ENCODE measurements at places on chromosomes 7 and 10. TPM values are rescaled to one million over a fixed set of nuclear protein-coding genes. Genes with fewer than 3 reads are reported as not detected.

DNA sequence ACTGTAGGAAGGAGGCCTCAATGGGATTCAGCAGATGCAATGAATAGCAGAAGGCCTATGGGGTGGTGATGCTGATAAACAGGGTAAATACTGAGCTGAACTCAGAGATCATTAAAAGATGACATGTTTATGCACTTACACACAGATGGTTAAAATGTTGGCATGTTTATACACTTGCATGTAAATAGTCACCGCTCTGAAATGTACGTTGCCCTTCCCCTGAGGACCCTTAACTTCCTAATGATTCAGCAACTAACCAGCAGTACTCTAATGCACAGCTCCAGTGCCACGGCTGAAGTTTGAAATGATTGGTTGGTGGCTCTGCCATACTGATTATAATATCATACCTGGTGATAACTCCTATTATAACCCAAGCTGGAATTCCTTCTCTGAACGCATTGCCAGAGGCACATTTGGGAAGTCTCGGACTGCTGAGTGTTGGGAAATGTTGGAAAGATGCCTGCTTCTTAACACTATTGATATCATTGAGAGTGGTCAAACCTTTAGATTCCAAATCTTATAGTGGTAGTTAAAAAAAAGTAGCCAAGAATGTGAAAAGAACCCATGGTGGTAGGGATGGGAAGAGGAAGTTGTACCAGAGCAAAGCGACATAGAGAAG lies 3.7 kb upstream of the CAV1 start:
- DNase-seq = no peak

Gene DLX5
- polyA plus RNA-seq = not detected

GRCh38 chr10:132972986-132973902 lies 30.9 kb upstream of the CFAP46 start:
- no peak for DNase-seq

Gene CHRM2
- 0.07 TPM for polyA plus RNA-seq

GRCh38 chr10:80104066-80104926 lies 25.8 kb downstream of the TMEM254 start:
- DNase-seq = peak; percentile 93

Gene MPP7
- polyA plus RNA-seq = 2.8 TPM

Gene PIP
- not detected for polyA plus RNA-seq

Gene OPN4
- polyA plus RNA-seq = 1.1 TPM

DNA sequence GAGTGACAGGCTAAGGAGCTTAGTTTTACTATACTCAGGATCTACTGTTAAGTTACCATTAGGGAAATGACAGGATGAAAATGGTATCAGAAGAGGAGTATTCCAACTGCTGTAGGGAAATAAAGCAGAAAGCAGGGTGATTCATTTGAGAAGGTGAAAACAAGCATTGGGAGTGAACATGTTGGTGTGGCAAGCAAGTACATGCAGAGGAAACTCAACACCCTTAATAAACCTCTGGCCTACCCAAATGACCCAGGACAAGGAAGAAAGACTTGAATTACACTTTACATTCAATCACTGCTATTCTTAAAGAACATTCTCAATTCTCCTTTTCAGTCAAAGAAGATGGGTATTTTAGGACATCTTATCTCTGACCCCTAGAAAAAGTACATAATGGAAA lies 28.7 kb downstream of the ERLIN1 start:
- no peak for DNase-seq

GRCh38 chr10:15180736-15181135 lies 12.2 kb upstream of the NMT2 start:
- DNase-seq = no peak

Gene ETV1
- 15.0 TPM for polyA plus RNA-seq

GRCh38 chr10:82149674-82150073 lies 274.7 kb downstream of the NRG3 start:
- DNase-seq = no peak

DNA sequence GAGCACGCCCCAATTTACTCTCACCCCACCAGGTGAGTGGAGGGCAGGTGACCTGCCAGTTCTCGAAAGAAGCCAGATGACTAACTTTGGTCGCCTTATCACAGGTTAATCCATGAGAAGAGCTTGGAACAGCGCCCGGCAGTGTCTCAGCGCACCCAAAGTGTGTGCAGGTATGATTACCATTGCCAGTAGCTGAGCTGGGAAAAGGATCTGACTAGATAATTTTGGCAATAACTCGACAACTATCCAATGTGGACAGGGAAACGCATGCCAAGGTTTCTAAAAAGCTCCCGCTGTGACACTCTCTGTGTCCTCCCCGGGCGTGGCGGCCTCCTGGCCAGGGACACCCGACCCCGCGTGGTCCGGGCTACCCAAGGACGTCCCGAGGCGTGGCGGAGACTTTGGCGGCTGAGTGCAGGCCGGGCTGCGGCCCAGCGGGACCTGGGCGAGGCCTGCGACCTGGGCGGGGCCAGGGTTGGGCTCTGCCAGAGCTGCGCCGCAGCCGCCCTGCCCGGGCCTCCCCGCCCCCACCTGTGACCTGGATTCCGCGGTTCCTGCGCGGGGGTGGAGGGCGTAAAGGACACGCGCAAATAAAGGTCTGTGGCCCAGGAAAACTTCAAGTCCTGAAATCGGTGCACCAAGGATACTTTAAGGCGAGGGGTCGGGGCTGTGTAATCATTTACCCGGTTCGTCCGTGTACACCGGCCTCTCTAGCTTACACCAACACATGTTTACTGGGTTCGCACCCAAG lies 13.7 kb upstream of the WAPL start:
- DNase-seq = peak; percentile 27

- DNase-seq = no peak
Observed at GRCh38 chr7:815284-816216, 16.7 kb upstream of the SUN1 start.

GRCh38 chr10:86974484-86974883 lies 6.2 kb downstream of the ADIRF start:
- DNase-seq = no peak

Gene KIAA1217
- 29.2 TPM for polyA plus RNA-seq

DNA sequence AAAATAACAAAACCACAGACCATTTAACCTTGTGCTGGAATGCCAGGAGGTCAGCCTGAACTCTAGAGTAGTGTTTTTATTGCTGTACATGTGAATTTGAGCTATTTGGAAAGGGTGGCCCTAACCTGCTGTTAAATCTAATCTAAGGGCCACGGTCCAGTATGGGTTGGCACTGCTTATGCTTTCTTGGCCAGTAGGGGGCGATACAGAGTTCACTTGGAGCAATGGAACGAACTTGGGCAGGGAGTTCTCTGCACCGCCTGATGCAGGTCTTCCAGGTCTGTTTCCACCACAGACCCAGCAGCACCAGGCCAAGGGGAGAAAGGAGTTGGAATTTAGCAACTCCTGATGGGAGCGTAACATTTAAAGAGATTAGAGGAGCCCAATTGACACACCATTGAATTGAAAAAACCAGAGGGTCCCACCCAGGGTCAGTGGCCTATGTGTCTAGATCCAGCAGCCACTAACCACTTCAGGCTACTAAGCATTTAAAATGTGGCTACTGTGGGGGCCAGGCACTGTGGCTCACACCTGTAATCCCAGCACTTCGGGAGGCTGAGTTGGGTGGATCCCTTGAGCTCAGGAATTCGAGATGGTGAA lies 75.7 kb upstream of the EFCAB10 start:
- DNase-seq = no peak

Gene CAMK2B
- 20.7 TPM for polyA plus RNA-seq

- no peak for DNase-seq
Observed at GRCh38 chr10:70992436-70992835, 104.1 kb upstream of the PCBD1 start.

- no peak for DNase-seq
Observed at GRCh38 chr7:106029451-106029850, 66.4 kb downstream of the CDHR3 start.

- DNase-seq = no peak
Observed at GRCh38 chr7:158111906-158112570, 475.6 kb downstream of the PTPRN2 start.

GRCh38 chr7:48782511-48782910 lies 141.8 kb upstream of the CDC14C start:
- peak; percentile 11 for DNase-seq

- DNase-seq = no peak
Observed at GRCh38 chr10:13681960-13682359, 95.2 kb downstream of the PRPF18 start.

Gene RNF32
- 2.3 TPM for polyA plus RNA-seq

GRCh38 chr7:20602306-20602705 lies 13.2 kb upstream of the ABCB5 start:
- no peak for DNase-seq

GRCh38 chr10:125661431-125661940 lies 21.5 kb downstream of the TEX36 start:
- peak; percentile 4 for DNase-seq

DNA sequence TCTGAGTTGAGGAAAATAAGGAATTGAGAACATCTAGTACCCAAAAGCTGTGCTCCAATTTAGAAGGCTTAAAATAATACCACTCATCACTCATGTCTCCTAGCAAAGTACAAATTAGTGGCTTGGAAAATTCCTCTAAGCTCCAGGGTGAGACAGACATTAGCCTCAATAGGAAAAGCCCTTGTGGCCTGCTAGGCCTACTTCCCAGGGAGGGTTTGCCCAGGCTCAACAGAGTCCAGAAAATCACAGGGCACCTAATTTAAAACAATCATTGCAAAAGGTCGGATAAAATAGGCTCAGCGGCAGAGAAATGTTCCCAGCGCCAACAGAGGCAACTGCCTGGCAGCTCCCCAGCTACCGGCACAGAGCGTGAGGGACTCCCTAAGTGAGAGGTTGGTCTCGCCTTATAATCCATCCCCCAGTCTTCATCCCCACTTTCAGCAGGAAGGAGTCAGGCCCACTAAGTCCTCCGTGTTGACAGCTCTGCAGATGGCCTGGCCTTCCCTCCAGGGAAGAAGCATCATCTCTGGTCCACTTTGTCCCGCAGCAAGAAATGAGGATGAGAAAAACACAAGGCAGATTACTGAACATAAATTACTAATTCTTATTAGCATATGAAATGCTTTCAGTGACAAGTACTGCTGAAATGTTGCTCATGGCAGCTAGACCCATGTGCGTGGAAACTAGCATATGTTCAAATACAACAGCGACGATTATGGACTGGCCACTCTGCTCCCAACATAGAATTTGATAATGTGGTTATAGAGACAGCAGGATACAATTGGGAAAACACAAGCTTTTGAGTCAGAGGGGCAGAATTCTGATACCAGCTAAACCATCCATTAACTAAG lies 1177.7 kb upstream of the AUTS2 start:
- no peak for DNase-seq

- no peak for DNase-seq
Observed at GRCh38 chr10:86489071-86489810, 32.4 kb downstream of the WAPL start.

Gene GALNT17
- 26.9 TPM for polyA plus RNA-seq

DNA sequence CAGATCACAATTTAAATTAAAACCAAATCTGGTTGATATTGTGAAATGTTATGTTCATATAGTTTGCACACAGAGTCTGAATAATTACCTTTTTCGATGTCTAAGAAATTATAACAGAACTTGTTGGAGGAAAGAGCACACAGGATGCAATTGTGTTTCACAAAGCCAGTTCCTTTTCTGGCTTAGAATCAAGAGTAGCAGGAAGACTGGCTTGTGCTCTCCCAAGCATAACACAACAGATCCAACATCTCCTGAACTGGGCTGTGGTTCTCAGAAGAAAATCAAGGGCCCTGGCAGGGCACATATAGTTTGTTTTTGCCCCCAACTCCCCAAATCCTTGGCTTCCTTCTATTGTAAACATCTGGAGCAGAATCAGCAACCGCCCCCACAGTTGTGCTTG lies 62.7 kb downstream of the LRRC4 start:
- DNase-seq = no peak

- DNase-seq = no peak
Observed at GRCh38 chr7:139763330-139763729, 14.5 kb downstream of the HIPK2 start.

DNA sequence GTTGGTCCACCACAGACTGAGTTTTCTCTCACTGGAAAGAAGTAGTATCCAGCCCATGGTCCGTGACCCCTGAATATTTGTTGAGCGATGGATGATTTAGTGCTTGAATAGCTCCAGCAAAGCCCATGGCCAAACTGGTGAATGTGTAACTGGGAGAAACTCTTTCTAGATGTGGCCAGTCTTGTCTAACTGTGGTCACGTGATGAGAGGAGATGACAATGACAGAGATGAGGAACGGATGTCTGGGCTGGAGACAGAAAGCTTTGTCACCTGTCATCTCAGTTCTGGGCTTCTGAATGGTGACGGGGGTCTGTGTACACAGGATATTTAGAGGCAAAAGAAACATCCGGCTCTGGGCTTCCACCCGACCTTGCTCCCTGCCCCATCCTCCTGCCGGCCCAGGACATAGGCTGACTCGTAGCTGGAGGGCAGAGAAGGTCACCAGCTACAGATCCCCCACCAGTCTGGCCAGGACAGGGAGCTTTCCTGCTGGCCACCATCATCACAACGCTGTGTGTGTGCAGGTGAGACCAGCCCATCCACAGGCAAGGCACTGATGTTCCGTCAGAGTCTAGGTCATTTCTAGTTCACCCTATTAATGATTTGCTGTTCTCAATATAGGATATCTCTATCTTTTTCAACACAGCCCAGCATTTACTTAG lies 152.5 kb upstream of the TNS3 start:
- DNase-seq = no peak

- DNase-seq = no peak
Observed at GRCh38 chr10:103262229-103262628, 14.7 kb upstream of the INA start.

Gene WASHC2A
- polyA plus RNA-seq = 27.6 TPM

GRCh38 chr10:21172542-21172929 lies 275.4 kb upstream of the NEBL start:
- no peak for DNase-seq

DNA sequence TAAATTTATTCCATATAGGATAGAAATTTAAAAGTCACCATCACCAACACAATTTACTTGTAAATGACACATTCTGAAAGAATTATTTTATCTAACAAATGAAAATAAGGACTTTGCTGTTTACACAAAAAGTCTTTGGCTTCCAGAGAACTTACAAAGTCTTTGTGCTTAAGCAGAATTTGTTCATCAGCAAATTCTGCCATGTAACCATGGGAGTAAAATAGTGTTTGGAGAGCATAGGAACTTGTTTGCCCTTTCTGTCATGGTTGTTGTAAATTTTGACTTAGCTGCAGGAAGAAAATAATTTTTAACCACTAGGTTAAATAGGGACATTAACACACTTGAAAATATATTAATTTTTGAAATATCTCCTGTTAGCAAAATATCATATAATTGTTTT lies 15.2 kb downstream of the FGL2 start:
- no peak for DNase-seq

Measured in muscle of arm (tissue), 14 donors.